ENCODE measurements at places on chromosomes 4 and X.

- no peak for DNase-seq
Measured at GRCh38 chrX:40265936-40266335, 168.2 kb upstream of the BCOR start.

- DNase-seq, result no peak
Measured at GRCh38 chrX:153646620-153647373, at the start of gene DUSP9. DUSP9 (plus strand) TSS chrX:153647203; CDS start chrX:153647954, 751 bp downstream.

- DNase-seq, result no peak
Measured at GRCh38 chr4:77564231-77564630, 41.4 kb upstream of the CXCL13 start.

- no peak for DNase-seq
Measured at GRCh38 chrX:83516597-83516996, 8.5 kb downstream of the POU3F4 start.

GRCh38 chr4:5869966-5870619 is 22.8 kb downstream of the CRMP1 start:
- no peak for DNase-seq

GRCh38 chr4:40506066-40506465 is 123.6 kb downstream of the RBM47 start:
- no peak for DNase-seq

GRCh38 chr4:11228530-11228929 is 200.2 kb downstream of the HS3ST1 start:
- DNase-seq, result no peak

Data from BJ (cell line).